Activated CD4-positive, alpha-beta memory T cell treated with anti-CD3 and anti-CD28 coated beads for 36 hours (primary cell): ENCODE measurements at places on chromosomes 11 and 22. TPM values are rescaled to one million over a fixed set of nuclear protein-coding genes. Genes with fewer than 3 reads are reported as not detected.

- DNase-seq: no peak
Observed at GRCh38 chr11:43941257-43941994, 1.0 kb upstream of the C11orf96 start.

- DNase-seq: peak; percentile 69
Observed at GRCh38 chr11:78202733-78203167, 14.0 kb downstream of the USP35 start.

DNA sequence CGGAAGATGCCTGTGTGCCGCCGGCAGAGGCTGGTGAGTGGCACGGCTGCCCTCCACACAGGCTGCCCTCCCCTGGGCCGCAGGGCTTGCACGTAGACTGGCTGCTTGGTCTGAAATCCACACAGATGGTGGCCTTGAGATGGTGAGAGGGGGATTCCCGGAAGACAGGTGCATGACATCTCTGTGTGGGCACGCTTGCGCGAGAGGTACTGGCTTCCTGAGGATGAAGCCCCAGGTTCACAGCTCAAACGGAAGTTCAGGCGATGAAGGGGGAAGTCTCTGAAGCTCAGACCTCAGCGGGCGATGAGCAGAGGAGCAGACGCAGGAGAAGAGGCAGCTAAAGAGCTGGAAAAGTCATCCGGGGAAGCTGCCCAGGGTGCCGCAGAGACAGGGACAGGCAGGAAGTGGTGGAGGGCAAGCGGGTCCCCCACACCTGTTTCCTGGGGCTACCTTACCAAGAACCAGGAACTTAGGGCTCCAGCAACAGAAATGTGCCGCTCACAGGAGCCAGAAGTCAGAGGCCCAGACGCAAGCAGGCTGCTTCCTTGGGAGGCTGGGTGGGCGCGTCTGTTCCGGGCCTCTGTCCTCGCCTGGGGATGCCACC lies 7.2 kb downstream of the CRELD2 start:
- DNase-seq: peak; percentile 77

DNA sequence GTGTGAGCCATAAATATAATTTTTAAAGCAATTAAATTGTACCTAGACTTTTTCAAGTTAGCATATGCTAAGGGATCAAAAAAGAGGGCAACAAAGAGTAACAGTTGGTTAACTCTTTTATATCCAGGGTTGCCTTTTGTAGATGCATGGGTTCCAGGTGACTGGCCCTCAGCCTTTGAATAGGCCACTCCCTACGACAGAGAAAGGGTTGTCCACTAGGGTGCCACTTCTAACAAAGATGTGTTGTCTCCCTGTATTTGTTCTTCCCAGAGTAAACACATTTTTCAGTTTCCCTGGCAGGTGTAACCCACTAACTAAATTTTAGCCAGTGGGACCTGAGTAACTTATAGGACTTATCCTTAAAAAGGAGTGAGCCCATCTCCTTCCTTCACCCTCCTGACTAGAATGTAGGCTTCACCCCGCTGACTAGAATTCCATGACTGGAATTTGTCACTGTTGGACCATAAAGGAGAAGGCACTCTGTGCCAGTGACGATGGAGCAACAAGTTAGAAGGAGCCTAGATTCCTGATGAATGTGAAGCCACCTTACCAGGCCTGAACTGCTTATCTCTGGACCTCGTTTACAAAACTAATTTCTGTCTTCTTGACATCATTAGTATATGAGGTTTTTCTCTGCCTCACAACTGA lies 16.6 kb downstream of the TUG1 start:
- DNase-seq: no peak

The LRRN4CL gene
- 0.21 TPM for total RNA-seq
